OCI-LY7 (cell line): ENCODE measurements at places on chromosomes 3 and 15. TPM values are rescaled to one million over a fixed set of nuclear protein-coding genes. Genes with fewer than 3 reads are reported as not detected.

DNA sequence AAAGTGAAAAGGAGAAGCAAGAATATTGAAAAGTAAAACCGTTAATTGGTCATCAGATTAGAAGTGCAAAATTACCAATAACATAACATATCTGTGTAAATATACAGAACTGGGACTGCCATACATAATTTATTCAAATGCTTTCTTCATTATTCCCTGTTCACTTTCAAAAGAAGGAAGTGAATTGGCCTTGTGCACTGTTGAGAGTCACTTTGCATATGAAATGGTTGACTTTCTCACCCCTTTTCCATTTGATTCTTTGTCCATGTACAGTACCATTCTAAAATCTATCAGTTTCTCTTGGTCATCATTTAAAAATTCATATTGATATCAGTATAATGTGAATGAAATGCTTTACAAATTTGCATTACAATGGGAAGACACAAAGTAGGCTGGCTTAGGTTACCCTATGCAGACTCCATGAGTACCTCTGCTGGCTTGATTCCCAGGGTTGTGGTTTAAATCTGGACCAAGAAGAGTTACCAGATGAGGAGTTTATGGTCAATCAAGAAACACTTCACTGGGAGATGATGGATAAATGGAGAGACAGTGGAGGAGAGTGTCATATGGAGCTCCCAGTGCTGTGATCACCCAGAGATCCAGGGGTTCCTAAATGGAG lies 210.9 kb upstream of the TOPAZ1 start:
- DNase-seq: no peak

APPL1 gene
- 51.1 and 54.5 TPM in 2 replicates for total RNA-seq

CLDN18 gene
- total RNA-seq: not detected in 2 replicates

CFAP100 gene
- not detected in 2 replicates for total RNA-seq

- no peak for DNase-seq
These were observed 18.3 kb downstream of the ACTL6A start for GRCh38 chr3:179580992-179581391.

DNA sequence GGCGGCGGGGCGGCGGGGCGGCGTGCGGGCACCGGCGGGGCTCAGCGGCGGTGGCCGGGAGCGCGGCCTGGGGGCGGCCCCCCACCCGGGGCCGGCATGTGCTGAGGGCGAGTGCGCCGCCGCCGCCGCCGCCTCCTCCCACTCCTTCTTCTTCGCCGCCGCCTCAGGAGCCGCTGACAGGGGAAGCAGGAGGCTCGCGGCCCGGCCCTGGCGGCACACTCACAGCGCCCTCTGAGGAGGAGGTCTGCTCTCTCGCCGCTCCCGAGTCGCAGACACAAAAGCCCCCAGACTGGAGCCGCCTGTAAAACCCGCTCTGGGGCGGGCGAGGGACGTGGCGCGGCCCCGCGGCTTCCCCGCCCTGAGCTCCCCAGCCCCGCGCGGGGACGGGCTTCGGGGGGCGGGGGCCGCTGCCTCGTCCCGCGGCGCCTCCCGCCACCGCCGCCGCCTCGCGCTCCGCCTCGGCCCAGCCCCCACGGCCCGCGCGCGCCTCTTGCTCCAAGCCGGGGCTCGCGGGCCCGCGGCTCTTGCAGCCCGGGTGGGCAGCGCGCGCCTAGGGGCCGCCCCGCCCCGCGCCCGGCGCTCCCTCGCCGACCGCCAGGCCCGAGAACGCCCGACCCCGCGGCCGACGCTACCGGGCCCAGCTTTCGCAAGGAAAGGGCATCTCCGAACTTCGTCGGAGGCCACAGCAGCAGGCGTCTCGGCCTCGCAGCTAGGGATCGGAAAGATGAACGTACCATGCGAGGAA lies at the start of gene PYGO1:
TSS of gene PYGO1 (minus strand) at position 276 of the 745 bp plus-strand sequence. CDS start 462 bp downstream, outside the sequence.
- no peak for DNase-seq

DBR1 gene
- 16.4 and 22.7 TPM in 2 replicates for total RNA-seq

DNA sequence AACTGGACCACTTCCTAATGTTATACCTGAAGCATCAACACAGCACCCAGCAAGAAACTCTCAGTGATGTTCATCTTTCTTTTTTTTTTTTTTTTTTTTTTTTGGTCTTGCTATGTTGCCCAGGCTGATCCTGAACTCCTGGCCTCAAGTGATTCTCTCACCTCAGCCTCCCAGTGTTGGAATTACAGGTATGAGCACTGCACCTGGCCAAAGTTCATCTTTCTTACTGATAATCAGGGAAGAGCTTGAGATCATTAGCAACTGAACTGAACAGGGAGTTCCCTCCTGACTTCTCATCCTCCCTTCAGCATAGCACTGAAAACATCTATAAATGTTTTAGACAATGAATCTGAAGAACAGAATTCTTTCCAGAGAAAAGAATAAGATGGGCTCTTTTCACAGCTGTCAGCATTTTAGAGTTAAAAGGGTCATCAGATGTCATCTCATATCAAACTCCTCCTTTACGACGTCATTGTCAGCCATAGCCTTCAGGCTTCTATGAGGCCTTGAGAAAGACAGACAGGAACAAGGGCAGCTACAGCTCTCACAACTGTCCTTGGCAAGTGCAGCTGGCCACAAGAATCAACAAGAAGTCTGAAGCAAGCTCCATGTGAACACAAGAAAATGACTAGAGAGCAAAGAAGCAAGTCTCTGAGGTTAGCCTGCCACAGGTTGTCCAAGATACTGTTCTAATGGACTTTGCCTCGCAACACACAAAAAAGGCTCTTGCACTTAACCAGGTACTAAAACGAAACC lies 33.8 kb downstream of the SCAP start:
- no peak for DNase-seq

GRCh38 chr3:80733522-80734176 lies 965.9 kb upstream of the ROBO1 start:
- DNase-seq: no peak

CIDEC gene
- total RNA-seq: not detected in 2 replicates

- no peak for DNase-seq
These were observed 17.1 kb downstream of the MCF2L2 start for GRCh38 chr3:183411216-183411922.

SYNPR gene
- not detected in 2 replicates for total RNA-seq

GRCh38 chr3:197487911-197488391 lies 67.8 kb downstream of the BDH1 start:
- no peak for DNase-seq

DNA sequence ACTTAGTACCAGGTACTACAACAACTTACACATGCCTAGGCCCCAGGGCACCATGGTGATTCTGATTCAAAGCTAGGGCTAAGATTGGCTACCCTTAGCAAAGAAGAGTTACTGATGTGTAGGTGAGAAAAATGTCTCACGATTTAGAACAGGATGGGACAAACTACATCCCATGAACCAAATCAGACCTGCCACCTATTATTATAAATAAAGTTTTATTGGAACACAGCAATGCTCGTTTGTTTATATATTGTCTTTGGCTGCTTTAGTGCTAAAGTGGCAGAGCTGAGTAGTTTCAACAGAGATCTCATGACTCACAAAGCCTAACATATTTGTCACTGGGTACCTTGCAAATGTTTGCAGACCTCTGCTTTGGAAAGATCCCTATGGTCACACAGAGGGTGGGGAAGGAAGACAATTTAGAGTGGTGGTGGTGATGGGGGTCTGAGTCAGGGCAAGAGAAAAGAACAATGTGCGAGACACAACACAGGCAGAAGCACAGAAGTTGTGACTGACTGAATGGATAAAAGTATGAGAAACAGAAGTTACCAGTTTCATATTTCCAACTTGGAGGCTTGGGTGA lies 770.6 kb upstream of the CFAP20DC start:
- no peak for DNase-seq

- no peak for DNase-seq
These were observed 13.2 kb upstream of the GNB4 start for GRCh38 chr3:179464323-179465092.

DNA sequence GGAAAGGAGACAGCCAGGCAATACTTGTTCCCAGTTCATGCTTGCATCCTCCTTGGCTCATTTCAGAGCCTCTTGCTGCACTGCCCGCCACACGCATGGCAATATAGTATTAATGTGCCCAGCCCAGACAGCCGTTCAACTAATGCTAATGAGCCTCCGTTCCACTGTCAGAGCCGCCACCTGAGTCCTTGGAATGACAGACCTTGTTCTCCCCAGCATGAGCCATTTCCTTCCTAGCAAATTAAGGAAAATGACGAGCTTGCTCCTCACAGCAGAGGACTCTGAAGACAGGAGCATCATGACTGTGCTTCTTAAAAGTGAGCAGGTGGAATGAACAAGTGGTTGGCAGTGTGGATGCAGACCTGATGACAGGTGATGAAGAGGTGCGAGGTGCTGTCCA lies 10.8 kb upstream of the LRRC15 start:
- DNase-seq: no peak

DNA sequence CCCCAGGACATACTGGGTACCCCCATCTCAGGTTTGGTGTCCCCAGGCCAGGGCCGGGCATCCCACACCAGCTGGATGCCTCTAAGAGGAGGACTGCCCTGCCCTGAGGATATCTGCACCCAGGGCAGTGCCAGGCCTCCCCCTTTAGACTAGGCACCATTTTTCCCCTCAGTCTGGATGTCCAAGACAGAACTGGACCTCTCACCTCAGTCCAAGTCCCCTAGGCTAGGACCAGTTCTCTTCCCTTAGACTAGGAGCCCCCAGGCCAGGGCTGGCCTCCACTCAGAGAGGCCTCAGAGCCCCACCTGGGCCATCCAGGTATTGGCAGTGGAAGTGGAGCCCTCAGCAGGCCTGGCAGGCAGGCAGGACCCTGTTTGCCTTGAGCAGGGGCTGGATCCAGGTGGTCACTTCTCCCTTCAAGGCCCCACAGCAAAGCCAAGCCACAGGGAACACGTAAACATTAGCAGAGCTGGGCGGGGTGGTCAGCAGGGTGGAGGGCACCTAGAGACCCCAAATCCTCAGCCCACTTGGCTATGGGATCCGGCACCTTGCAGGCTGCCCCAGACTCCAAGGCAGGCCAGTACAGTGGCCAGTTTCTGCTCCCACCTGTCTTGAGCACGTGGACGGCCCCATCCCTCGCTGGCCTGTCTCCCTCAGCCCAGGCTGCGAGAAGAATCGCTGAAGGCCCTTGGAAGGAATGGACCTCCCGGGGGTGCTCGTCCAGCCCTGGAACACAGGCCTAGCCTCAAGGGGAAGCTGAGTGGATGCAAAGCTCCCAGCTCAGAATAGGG lies 28.3 kb downstream of the PTH1R start:
- no peak for DNase-seq

- no peak for DNase-seq
These were observed 746.8 kb downstream of the GRM7 start for GRCh38 chr3:7607676-7608075.

DNA sequence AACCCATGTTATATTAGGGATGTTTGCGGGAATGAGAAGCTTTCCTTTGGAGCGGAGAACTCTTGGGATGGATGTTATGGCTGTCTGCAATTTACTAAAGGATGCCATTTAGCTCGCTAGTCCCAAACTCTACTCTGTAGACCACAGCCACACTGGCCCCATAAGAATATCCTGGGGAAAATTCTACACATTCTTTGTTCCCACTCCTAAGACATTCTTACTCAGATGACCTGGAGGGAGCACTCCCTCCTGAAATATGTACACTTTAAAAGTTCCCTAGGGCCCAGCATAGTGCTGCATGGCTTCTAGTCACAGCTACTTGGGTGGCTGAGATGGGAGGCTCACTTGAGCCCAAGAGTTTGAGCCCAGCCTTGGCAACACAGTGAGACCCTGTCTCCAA lies 288.7 kb upstream of the RORA start:
- no peak for DNase-seq

KCNAB1 gene
- total RNA-seq: not detected in 2 replicates

SUSD5 gene
- not detected in 2 replicates for total RNA-seq

GRCh38 chr3:30646181-30646876 lies 39.9 kb downstream of the TGFBR2 start:
- no peak for DNase-seq

TTLL13 gene
- 0.77 and 1.3 TPM in 2 replicates for total RNA-seq

DNA sequence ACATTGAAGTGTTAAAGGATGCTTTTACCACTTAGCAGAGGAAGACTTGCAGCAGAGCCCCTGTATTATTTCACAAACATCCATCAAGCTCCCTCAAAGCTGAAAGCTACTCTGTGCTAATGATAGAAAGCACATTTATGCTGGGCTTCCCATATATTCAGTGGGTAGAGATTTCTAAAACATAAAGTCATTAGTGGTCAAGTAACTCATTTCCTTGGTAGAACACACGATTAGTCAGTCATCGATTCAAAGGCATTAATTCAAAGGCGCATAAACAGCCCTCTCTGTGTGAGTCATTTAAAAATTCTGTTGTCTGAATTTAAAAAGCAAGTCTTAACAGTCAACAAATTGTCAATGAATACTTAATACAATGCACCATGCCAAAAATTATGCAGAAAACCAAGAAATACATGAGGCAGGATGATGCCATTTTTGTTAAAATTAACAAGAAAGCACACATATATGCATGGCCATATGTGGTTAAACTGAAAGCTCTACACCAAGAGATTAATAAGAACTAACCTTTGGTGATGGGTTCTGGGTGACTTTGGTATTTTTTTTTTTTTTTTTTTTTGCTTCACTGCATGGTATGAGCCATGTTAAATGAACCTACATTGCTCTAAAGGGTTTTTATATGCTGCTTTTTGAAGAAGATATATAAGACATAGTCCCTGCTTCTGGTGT lies 61.7 kb downstream of the LDHAL6B start:
- DNase-seq: no peak

XCR1 gene
- not detected in 2 replicates for total RNA-seq

GRCh38 chr3:183827809-183828537 lies 2.6 kb upstream of the MAP6D1 start:
- DNase-seq: no peak

DNA sequence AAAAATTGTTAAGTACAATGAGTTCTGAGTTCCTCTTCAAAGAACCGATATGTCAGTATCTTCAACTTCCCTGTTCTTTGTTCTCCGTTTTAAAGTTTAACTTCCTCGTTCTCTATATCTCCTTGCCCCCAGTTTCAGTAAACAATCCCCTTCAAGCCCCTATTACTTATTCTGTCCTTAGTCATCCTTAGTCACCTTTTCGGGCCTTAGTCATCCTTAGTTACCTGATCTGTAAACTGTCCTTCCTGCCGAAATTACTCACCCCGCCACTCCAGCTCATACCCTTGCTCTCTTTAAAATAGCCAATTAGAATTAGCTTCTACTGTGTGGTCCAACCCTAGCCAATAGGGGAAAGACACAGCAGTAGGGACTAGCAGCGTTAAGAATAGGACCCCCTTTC lies 1165.6 kb downstream of the NSUN3 start:
- DNase-seq: no peak

DNA sequence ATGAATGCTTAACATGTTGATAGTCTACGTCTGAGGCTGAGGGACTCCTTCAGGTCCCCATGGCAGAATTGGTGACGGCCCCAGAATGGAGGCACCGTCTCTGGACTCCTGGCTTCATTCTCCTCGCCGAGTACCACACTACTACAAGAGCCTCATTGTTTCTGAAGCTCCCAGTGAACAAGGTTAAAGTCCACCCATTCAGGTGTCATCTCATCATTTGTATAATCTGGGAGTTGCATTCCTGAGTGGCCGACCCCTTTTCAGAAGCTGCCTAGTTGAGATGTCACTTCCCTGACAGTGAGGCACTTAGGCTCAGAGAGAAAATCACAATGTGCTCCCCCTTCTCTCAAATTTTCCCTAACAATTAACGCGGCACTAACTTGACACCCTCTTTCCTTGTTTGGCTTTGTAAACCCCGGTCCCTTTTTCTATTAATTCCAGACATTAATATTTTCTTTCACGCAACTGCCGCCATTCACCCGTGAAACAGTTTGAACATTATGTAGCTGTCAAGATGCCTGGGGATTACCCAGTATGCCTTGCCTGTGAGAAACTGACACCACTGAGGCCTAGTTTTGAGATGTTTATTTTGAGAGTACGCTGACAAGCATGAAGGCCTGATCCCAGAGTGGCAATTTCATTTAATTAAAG lies 105.6 kb downstream of the MCTP2 start:
- no peak for DNase-seq

- no peak for DNase-seq
These were observed 3.0 kb upstream of the ZBED2 start for GRCh38 chr3:111598139-111598538.

P3H2 gene
- total RNA-seq: not detected in 2 replicates

SH3GL3 gene
- not detected in 2 replicates for total RNA-seq

SATB1 gene
- 2.5 and 2.7 TPM in 2 replicates for total RNA-seq
